ENCODE measurements at places on chromosomes 12 and 14.
A peak's percentile ranks its signal among the peaks of the same experiment; 100 is the strongest.

- DNase-seq = no peak
Measured at GRCh38 chr12:60172266-60173211, 576.7 kb downstream of the SLC16A7 start.

GRCh38 chr12:92639017-92639416 lies 63.8 kb upstream of the PLEKHG7 start:
- no peak for DNase-seq

DNA sequence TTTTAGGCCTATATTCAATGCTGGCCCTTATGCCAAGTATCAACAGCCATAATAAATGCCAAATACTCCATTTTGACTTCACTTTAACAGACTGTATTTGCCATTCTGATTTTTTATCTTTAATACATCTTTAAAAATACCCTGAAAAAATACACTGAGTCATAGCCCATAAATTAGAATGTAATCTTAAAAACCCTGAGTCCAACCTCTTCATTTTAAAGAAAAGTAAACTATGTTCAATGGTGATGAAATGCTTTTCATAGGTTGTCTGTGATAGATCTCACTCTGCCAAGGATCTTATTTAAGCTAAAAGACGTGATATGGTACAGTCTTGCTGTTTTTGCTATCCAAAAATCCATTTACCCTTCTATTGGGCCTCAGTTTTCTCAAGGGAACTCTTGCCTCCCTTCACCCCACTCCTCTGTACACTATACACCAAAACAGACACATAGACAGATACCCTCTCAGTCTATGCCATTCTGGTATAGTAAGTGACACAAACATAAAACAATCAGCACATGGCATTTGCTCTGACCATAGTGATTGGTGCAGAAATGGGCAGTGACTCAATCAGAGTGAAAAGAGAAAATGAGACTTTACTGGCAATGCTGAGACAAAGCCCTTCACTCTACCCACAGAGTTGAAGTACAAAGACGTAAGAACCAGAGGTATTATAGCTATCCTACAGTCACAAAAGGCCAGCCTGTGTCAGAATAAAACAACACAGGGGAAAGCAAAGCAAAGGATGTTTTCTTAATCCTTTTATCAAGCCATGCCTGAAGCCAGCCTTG lies 49.1 kb downstream of the BTG1 start:
- no peak for DNase-seq

DNA sequence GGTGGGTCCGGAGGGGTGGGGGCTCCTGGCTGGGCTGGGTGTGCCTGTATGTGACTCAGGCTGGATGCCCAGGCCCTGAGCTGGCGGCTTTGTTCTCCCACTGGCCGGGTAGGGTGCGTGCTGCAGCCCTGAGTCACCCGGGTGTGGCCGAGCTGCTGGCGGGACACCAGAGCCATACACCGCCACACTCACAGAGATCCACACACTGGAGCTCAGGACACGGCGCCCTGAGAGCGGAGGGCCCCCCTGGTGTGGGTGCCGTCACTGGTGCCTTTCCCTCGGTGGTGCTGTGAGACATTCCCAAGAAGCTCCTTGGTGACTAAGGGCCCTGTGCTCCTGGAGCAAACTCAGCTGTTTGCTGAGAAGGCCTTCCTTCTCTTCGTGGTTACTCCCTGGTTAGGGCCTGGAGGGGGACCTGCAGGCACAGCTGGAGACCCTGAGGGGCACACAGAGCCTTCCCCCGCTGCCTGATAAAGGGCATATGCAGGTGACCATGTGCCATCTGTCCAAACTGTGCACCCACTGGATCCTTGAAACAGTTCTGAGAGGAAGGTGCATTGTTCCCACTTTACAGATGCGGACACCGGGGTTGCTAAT lies 44.3 kb downstream of the KRT80 start:
- peak; percentile 65 for DNase-seq

GRCh38 chr14:20697273-20698017 lies 8.9 kb downstream of the ANG start:
- DNase-seq = peak; percentile 35

- DNase-seq = no peak
Measured at GRCh38 chr14:37618498-37619028, 23.1 kb downstream of the TTC6 start.

DNA sequence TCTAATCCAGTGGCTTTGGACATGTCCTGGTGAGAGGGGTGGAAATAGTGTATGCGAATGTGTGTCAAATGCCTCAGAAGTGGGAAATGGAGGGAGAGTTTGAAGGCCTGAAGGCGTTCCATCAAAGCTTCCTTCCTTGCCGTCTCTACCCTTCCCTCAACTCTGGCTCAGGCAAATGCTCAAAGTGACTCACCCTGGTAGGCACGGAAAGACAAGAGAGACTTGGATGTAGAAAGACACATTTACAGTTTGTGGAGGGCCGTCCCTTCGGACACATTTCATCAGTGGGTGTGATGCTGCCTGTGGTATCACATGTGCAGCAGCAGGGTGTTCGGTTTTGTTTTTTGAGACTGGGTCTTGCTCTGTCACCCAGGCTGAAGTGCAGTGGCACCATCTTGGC lies 36.7 kb downstream of the CHST11 start:
- DNase-seq = no peak

- no peak for DNase-seq
Measured at GRCh38 chr12:126204326-126204725, 1139.1 kb downstream of the AACS start.

GRCh38 chr12:79557690-79558315 lies 133.0 kb downstream of the PAWR start:
- no peak for DNase-seq

DNA sequence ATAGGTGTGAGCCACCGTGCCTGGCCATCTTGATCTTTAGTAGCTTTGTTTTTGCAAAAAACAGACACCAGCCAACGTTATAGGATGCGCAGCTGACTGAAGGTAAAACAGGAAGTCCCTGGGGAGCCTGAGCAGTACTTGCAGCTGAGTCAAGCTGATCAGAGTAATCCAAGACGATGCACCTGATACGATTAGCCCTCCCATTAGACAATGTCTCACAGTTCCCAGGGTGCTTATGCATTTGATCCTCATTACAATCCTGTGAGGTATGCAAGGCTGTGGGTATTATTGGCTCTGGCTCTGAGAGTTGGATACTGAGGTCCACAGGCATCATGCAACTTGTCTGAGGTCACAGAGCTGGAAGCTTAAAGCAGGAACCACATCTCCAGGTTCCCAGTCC lies 8.1 kb downstream of the KRT18 start:
- no peak for DNase-seq

GRCh38 chr14:20757965-20758364 lies 10.2 kb upstream of the EDDM3B start:
- DNase-seq = no peak

DNA sequence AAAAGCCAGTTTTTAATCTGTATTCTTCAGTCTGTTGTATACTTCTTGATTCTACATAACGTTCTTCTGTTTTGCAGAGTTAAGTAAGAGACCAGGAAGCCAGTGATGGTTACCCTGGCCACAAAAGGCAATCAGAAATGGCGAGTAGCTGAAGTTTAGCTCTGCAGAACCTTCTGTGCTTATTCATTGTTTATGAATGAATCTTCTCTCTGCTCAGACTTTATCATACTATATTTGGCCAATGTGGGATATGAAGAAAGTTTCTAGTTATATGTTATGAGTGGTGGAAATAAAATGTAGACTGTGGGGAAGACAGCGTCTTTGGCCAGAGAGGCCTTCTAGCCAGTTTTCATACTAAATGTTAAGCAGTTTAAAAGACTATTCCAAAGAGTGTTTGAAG lies 249.9 kb upstream of the RGS6 start:
- DNase-seq = no peak

DNA sequence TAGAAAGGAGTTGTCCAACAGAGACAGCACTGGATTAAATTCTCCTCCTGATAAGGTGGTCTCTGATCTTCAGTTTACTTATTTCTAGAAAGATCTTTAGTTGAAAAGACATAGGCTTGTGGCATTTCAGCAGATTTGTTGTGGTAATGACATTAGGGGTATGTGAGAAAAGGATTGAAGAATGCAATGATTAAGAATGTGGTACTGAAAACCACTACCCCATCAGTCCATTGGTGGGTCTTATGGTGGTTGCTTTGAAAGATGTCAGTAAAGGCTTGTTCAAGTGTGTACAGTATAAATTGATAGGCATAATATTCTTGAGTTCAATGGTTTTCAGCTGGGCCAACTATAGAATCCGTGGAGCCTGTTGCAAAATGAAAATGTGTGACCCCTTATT lies 10.8 kb downstream of the PPFIBP1 start:
- no peak for DNase-seq

DNA sequence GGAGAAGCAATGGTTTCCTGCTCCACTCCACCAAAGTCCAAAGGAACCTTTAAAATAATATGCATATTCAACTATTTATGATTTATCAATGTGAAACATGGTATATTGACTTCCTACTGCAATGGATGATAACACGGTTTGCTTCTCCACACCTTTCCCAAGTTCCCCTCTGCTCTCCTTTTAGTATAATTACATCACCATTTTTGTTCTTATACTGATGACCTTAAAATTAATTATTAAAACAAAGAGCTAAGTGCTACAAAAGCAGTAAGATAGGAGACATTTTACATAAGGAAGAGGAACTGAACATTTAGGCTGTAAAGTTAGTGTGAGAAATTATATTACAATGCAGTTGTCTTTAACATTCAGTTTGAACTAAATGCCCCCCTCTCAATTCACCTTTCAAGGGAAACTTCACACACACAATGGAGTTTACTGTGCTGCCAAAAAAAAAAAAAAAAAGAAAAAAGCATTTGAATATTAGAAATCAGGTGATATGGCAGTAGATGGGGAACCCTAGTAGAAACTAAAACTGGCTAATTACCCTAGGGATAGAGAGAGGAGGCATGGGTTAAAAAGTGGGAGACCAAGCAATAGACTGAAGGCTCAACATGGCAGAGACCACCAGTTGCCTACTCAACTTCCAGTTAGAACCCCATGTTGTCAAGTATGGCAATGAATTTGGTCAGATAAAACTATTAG lies 37.1 kb upstream of the STK38L start:
- DNase-seq = no peak

DNA sequence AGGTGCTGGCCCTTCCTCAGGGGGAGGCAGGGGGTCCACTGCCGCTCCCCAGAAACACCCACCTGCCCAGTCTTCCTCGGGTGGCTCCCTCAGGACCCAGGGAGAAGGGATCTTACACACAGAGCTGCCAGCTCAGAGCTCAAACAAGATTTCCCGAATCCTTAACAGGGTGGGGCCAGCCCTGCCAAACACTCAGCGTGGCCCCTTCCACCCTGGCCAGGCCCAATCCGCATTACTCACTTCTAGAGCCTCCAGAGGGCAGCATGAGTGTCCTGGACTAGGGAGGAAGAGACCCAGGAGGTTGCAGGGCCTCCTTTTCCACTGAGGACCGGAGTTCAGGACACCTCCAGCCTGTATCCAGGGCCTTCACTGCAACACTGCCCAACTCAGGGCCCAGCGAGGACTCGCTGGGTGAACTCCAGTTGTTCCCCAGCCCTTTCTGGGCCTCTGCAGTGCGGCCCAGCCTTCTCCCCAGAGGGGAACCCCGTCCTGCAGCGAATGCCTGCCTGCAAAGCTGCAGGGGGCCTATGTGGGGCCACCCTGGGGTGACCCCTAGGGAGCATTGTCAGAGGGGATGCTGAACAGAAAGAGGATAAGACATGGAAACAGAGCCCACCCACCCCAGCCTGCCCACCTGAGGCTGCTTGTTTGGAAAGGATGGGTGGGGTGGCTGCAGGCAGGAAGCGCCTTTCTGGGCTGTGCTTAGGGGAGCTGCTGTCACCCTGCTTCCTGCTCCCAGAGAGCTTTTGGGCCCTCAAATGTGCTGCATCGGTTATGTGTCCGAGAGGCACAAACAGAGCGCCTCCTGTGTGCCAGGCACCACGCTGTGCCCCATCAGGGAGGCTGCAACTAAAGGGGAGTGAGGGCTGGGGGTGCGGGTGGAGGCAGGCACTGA lies 43.8 kb downstream of the CCNK start:
- no peak for DNase-seq

DNA sequence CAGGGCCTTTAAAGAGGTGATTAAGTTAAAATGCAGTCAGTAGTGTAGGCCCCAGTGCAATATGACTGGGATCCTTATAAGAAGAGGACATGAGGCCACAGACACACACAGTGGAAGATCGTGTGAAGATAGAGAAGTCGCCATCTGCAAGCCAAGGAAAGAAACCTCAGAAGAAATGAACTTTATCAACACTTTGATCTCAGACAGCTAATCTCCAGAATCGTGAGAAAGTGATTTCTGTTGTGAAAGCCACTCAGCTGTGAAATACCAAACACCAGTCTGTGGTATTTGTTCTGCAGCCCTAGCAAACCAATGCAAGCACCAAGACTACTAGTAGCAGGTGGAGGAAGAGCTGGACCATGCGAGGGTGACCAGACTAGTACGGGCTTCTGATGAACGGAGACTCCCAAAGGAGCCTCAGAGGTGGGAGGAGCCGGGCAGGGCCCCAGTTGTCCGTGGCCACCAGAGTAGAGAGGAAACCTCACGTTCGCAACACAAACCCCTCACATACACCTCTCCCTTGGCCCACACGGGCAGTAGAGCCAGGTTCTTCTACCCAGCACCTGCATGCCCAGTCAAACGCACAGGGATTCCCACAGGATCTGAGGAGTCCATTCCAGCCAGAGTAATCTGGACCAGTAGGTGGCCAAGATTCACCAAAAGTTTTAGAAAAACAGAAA lies 243.0 kb downstream of the TTC8 start:
- no peak for DNase-seq

DNA sequence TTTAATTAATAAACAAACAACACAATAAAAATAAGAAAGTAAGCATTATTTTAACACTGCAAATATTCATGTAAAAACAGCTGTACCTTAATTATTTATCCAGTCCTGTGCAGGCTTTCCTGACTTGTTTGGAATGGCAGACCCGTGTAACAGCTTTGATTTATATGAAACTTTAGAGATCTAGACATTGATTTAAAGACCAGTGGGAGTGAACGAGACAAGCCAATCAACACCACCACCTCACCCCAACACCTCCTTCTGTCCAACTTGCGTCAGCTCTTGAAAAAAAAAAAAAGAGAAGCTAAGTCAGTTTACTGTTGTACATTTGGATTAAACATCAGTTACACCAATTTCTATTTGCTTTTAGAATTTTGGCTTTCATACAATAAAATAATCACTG lies 22.3 kb downstream of the SLC38A4 start:
- no peak for DNase-seq

DNA sequence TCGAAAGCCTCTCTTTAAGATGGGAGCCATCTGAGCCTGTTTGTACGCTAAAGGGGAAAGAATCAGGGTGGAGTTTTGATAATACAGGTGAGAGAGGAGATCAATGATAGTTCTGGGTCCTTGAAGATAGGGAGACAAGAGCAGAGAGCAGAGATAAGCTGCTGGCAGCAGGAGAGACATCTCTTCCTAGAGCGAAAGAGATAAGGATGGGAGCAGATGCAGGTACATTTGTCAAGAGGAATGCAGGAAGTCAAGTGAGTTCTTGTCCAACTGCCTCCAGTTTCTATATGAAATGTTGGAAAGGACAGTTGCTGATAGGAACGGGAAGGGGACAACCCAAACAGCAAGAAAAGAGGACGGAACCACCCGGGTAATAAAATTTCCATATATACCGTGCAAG lies 24.7 kb upstream of the HIF1A start:
- no peak for DNase-seq

- DNase-seq = no peak
Measured at GRCh38 chr14:75946785-75947184, 35.0 kb downstream of the TGFB3 start.

Measured in ovary (tissue), 10 donors.